Endodermal cell (in vitro differentiated cells): ENCODE measurements at places on chromosomes 5 and 9.

- peak; percentile 85 for DNase-seq
Observed at GRCh38 chr5:177124486-177124991, 9.0 kb upstream of the NSD1 start.

- DNase-seq, result no peak
Observed at GRCh38 chr9:114371973-114372917, 15.5 kb downstream of the AKNA start.

GRCh38 chr5:95711501-95712346, 19.4 kb upstream of the RHOBTB3 start:
- DNase-seq, result peak; percentile 90

GRCh38 chr9:120109242-120109641, 470.7 kb downstream of the CDK5RAP2 start:
- DNase-seq, result peak; percentile 90

DNA sequence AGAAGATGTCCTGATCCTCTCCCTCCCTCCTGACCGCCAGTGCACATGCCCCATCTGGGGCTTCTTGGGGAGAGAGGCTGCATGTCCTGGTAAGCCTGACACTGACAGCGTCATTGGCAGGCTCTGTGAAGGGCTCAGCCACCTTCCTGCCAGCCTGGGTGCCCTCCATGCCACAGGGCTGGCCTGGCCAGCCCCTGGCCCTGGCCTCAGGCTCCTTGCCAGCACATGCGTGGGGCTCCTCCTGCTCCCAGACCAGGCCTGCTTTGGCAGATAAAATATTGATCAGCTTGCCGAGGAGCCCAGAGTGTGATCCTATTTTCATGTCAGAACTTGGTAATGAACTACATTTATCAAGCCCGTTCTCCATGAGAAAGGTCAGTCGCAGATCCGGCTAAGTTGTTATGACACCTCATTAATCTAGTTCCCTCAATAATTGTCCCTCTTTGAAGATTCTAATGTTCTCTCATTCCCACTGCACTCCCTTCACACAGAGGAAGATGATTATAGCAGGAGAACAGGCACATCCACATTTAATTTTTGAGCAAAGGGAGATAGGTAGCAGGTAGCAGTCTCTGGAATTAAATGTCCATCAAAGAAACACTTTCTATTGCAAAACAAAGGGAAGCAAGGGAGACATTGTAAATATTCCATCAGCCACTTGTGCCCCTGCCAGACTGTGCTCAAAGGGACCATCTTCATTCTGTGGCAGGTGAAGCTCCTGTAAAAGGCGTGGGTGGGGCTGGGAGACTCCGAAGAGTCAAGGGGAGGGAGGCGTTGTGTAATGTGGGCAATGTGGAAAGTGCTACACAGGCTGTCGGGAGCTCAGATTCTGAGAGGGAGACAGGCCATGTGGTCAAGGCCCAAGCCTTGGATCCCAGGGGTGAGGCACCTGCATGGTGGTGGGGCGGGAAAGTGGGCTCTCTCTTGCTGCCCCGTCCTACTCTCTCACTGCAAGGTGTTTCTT, 272.0 kb downstream of the HSPA4 start:
- no peak for DNase-seq

GRCh38 chr9:86405086-86405491, 50.9 kb upstream of the TUT7 start:
- DNase-seq, result no peak

GRCh38 chr9:2157277-2158110, 142.3 kb downstream of the SMARCA2 start:
- peak; percentile 63 for DNase-seq

DNA sequence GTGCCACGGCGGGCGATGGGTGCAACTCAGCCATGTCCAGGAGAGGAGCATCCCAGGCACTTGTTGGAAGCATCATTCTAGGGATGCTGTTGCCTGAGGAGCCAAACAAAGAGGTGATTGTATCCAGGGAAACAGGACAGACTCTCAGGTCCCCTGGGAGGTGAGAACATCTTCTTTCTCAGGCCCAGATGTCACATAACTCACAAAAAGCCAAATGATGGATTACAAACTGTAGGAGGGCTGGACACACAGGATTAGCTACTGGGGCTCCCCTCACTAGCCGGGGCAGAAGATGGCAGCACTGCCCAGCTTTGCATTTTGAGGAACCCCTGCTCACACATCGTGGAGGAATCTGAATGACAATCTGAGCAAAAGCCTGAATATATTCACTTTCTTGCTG, 64.7 kb upstream of the NFIL3 start:
- no peak for DNase-seq

DNA sequence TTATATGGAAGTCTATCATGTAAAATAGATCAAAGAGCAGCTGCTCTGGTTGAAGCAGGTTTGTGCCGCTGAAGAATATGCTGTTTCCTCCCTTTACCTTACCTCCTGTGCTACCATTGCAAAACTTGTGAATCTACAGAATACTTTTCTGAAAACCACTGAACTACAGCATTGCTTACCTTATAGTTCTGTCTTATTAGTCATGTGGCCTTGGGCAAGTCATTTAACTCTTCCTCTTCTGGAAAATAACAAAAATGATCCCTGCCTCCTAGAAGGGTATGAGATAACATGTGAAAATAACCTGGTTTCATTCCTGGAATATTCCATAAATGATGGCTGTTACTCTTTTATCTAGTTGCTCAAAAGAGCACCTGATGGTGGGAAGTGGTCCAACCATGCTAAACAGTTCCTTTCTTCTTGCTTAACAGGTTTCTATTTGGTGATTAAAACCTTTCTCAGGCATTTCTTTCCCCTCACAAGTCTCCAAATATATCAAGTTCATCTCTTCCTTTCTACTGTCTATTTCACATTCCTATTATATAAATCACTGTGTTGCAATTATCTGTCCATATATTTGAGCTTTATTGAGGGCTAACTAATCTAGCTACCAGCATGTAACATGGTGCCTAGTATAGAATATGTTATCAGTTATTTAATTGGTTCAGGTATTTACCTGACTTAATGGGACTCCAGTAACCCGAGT, 15.0 kb downstream of the TRIM32 start:
- DNase-seq, result no peak

DNA sequence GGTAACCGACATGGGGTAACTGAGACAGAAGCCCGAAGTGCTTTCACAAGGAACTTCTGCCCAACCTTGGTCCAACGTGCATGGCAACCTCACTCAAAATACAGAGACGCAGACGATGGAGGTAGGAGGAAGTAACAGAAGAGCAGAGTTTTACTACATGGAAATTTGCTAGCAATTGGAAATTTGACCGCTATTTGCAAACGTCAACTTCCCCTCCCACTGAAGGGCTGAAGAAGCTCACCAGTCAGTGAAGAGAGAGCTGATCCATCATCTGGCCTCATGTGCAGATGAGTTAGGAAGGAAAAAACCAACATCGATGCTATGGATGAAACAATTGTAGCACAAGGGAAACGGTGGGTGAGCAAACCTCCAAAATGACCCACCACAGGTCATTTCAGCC, 196.7 kb downstream of the RGS3 start:
- peak; percentile 23 for DNase-seq

GRCh38 chr9:123741214-123741613, 188.7 kb downstream of the DENND1A start:
- no peak for DNase-seq

- DNase-seq, result no peak
Observed at GRCh38 chr9:115733318-115734110, 420.1 kb upstream of the PAPPA start.
